ENCODE measurements at places on chromosomes 11 and 22. TPM values are rescaled to one million over a fixed set of nuclear protein-coding genes. Genes with fewer than 3 reads are reported as not detected.

DNA sequence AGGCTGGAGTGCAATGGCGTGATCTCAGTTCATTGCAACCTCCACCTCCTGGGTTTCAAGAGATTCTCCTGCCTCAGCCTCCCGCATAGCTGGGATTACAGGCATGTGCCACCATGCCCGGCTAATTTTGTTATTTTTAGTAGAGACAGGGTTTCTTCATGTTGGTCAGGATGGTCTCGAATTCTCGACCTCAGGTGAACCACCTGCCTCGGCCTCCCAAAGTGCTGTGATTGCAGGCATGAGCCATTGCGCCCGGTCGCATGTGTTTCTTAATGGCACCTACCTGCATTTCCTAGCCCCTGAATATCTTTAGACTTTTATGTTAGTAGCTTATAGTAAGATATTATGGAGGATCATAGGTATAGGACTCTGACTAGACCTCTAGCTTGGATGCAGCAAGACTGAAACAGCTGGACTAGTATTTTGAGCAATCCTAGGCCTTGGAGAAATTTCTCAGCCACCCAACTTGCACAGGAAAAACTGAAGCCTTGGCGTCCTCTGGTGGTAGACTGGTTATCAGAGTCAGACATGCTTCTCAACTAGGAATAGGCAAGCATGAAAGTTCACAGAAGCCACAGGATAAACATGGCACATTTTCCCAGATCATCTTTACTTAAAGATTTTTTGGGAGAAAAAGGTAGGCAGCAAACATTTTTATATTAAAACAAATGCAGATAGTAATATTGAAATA is 22.7 kb upstream of the C1QTNF4 start:
- DNase-seq, result peak; percentile 52

DNA sequence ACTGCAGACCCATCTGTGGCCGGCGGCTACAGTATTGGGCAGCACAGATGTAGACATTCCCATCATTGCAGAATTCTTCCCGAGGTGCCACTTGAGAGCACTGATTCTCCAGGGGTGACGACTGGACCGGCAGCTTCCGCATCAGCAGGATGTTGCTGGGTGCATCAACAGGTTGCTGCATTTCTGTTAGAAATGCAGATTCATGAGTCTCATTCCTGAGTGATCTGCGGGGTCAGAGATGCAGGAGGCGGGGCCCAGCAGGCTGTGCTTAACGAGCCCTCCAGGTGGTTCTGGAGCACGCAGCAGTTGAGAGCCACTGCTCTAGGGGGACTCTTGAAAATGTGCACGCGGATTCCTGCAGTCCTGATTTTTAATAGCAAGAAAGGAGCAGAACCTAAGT is 321.8 kb downstream of the TBC1D22A start:
- no peak for DNase-seq

GRCh38 chr11:72223615-72224563 is 678 bp upstream of the INPPL1 start:
- peak; percentile 71 for DNase-seq

TMEM45B gene
- total RNA-seq, result 0.47 TPM

- DNase-seq, result no peak
Measured at GRCh38 chr22:40620464-40621046, 16.0 kb downstream of the MRTFA start.

DNA sequence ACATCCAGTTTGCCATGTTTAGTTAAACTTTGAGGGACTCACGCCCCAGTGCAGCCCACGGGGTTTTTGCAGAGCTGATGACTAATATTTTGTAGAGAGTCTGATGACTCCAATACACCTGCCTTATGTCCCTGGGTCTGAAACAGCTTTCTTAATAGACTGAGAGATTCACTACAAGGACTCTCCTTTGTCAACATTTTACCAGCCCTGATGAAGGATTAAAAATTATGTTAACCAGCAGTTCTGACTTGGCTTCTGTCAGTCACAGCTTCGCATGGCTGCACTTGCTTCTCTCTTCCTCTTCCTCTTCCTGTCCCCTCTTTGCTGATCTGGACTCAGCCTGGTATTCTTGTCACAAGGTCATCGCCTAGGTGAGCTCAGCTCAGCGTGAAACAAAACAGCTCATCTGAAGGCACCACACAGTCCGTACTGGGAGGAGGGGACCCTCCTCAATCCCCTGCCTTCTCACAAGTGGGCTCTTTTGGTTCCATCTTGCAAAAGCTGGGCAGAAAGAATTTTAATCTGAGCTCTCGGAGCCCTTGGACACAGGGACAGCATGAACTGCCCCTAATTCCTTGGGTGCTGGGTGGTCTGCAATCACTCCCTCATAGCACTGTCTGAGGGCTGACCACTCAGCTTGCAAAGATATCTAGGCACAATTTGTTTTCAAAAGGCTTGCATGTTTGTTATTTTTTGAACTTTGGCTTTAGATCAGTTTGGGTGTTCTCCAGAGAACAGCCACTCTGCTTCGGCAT is 38.1 kb upstream of the POU2AF1 start:
- peak; percentile 66 for DNase-seq

GRCh38 chr22:31239771-31240370 is 27.8 kb downstream of the LIMK2 start:
- DNase-seq, result no peak

GRCh38 chr22:32075997-32076760 is 33.1 kb downstream of the SLC5A1 start:
- DNase-seq, result no peak

ZP1 gene
- not detected for total RNA-seq

DNA sequence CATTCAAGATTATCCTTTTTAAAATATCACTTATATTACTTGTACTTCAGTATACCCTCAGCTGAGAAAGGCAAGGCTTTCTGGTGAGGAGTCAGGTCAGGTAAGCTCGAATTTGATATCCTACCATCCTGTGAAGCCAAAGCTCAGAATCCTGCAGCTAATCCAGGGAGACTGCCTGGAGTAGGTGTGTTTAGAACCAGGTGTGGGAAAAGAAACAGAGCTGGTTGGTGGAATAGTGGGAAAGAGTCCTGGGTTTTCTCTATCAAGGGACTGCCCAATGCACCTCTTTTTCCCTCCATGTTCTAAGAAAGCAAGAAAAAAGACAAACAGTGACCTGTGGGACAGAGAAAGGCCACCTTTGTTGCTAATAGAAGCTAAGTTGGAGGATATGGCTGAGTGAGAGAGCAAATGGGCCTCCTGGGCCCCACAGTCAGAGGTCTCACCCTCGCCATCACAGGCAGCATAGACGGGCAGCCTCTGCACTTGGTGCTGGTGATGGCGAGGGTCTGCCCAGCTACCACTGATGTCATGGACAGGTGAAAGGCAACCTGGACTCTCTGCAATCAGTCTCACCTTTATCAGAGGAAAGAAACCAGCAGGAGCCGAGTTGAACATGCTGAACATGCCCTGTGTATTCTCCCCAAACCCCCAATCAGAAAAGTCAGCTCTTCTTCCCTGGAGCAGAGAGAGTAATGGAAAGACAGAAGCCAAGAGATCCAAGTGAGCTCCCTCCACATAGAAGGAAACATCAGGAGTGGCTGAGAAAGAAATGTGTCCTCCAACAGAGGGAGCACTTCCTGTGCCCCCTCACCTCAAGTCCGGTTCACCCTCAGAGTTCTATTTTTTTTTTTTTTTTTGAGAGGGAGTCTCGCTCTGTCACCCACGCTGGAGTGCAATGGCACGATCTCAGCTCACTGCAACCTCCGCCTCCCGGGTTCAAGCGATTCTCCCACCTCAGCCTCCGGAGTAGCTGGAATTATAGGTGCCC is 491.3 kb downstream of the BUD13 start:
- no peak for DNase-seq

DNA sequence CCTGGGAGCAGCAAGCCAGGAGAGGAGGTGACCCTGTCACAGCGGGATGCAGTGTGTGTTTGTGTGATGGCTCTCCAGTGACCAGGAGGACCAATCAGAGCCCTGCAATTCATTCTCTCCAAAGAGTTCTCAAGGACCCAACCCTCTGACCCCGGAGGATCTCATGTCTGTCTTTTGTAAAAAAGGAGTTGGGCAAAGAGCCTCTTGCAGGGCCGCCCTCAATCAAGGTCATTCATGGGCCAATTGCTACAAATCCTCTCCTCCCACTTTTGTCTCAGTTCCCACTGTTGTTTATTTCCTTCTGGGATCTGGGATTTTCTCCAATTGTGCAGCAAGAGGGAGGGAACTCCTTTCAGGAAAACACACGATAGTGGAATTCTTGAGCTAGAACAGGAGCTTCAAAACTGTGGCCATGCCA is 4.0 kb downstream of the TECTA start:
- no peak for DNase-seq

DNA sequence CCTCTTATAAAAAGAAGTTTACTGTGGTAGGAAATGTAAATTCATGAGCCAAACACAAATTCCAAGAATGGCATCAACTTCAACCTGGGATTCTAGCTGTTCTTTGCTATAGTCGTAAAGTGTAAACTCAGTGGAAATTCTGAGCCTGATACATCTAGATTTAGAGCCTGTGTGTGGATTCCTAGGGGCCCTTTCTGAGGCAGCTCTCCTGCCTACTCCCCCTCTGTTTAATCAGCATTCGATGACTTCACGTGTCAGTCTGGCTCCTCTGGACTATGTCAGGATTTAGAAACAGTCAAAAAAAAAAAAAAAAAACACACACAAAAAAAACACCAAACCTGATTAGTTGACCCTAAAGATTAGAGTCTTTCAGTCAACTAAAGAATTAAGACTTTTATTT is 93.1 kb upstream of the SC5D start:
- DNase-seq, result no peak

DNA sequence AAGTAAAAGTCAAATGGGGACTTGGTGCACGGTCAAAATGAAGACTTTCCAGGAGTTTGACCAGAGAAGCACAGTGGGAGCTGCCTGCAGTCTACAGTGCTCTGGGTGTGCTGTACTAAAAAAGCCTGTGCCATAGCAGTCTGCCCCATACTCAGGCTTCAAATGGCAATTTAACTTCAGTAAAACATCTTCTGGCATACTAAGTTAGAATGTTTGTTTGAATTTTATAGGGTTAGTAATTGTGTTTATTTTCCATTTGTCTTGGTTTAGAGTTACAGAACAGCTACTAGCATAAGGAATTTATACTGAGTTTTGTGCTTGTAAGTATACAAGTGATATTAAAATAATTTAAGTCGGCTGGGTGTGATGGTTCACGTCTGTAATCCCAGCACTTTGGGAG is 29.3 kb upstream of the LIPT2 start:
- DNase-seq, result no peak

OPCML gene
- total RNA-seq, result not detected

- no peak for DNase-seq
Measured at GRCh38 chr11:55357560-55358184, 10.1 kb upstream of the OR4A15 start.

- peak; percentile 74 for DNase-seq
Measured at GRCh38 chr11:45105233-45105983, 41.0 kb upstream of the PRDM11 start.

DNA sequence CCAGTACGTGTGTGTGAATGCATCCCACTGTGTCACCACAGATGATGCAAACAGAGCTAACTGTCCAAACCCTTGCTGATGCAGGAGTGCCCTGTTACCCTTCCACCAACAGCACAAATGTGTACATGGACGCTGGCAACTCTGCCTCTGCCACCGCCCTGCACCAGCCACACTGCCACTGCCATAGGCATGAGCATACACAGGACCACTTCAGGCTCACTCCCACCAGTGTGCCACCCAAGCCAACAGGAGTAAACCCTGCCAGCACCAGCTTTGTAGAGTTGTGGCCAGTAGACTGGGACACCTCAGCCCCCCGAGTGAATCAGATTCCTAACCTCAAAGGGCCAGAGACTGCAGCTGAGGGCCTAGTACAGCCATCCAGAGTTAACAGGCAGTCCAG is 34.0 kb downstream of the NOX4 start:
- DNase-seq, result no peak

TBX10 gene
- total RNA-seq, result not detected

DNA sequence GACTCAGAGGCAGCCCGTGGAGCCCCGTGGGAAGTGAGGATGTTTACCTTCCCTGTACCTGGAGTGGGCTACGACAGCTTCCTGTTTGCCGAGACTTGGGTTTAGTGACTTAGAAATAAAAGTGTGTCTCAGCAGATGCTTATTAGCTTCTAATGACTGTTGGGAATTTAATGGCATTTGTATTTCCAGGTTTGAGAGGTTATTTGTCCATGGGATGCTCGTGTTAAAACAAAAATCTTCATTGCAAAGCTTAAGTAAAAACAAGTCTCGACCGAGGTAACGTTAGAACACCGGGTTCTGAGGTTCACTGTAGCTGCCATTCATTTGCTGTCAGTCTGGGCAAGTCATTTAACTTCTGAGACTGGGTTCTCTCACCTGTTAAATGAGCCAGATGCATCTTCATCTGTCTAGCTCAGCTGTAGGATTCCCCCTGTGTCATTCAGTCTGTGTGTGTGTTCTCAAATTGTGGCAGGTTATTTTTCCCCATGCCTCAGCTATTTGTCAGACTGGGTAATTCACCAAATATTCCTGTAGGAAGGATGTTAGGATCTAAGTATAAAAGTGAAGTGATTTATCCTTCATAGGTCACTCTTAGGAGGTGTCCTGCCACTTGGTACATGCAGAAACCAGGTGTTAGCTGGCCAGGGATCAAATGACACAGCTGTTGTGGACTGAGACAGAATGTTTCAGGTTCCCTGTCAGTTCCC is 791 bp downstream of the EI24 start:
- DNase-seq, result peak; percentile 23

SLC22A9 gene
- total RNA-seq, result not detected

WNT7B gene
- not detected for total RNA-seq

- no peak for DNase-seq
Measured at GRCh38 chr11:66684635-66685034, 6.9 kb upstream of the RBM4B start.

MN1 gene
- 0.16 TPM for total RNA-seq

LRRC10B gene
- total RNA-seq, result not detected

DNA sequence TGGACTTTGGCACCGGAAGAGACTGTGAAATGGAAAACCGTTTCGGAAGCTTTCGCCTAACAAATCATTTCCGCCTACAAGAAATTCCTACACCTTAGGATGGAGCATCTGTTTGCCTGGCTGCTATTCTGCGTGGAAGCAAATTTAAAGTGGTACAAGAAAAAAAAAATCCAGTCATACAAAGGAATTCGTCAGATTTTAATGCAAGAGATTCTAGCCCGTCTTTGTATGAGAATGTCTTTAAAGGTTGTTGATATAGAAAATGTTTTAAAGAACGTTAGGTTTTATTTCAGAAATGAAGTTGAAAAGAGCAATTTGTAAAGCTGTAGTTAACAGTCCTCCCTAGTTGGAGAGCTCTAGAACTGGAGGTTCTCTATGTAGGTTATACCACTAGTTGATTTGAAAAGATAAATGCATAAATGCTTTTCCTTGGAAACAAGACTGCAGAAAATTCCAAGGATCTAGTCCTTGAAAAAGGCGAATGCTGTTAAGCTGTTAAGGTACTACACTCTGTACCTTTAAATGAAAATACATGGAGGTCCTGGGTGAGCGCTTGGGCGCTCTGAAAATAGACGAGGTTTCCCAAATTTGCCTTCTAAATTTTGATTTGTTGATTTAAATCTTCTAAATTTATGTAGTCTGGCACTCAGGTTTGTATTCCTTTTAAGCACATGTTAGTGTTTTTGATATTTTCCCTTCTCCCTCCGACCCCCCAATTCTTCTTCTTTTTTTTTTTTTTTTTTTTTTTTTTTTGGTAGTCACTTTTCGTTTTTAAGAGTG is 2.4 kb downstream of the NCR3LG1 start:
- no peak for DNase-seq
